Islet precursor cell (in vitro differentiated cells): ENCODE measurements at places on chromosomes 3 and 15.

DNA sequence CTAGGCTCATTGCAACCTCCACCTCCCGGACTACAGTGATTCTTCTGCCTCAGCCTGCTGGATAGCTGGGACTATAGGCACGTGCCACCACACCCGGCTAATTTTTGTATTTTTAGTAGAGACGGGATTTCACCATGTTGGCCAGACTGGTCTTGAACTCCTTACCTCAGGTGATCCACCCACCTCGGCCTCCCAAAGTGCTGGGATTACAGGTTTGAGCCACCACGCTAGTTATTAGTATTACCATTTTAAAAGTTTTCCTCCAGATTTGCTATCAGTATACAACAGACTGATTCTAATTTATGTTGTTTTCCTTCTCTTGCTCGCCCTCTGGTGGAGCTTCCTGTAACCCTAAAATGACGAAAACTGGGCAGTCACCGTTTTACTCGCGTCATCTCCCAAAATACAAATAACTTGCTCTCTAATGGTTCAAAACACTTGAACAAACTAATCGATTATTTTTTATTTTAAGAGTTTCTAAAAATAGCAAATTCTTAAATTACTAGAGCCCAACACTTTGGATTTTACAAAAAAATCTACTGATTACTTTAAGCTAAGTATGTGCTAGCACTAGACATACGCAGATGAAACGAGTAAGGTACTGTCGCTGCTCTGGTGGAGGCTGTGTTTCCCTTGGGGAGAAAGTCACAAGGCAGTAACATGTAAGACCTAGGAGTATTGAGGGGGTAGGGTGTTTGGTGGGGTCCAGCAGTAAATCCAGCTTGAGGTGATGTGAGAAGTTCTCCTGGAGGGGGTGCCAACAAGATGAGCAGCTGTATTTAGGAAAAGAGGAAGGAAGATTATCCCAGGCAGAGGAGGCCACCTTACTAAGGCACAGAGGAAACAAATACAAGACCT lies 203.3 kb downstream of the MBNL1 start:
- DNase-seq = peak; percentile 63

DNA sequence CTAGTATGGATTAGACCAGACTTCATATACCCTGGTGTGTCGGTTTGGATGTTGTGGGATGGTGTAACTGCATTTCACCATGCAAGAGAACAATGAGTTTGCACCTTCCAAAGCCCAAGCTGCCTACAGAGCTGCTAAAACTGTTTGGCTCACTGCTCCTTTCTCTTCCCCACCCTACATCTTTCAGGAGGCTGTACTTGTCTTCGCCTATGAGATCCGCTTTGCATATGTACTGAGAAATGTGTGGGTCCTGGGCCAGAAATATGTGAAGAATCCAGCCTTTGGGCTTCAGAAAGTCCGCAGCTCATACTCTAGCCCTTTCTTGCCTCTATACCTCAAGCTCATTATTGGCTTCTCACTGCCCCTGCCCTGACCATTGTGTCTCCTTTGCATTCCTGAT lies 1060.0 kb downstream of the NTRK3 start:
- no peak for DNase-seq

GRCh38 chr3:139044366-139045210 lies at the start of gene PRR23C:
PRR23C (minus strand) TSS chr3:139044892; CDS start chr3:139044620, 272 bp downstream.
- no peak for DNase-seq

GRCh38 chr15:76174654-76175053 lies 114.9 kb downstream of the TMEM266 start:
- no peak for DNase-seq

DNA sequence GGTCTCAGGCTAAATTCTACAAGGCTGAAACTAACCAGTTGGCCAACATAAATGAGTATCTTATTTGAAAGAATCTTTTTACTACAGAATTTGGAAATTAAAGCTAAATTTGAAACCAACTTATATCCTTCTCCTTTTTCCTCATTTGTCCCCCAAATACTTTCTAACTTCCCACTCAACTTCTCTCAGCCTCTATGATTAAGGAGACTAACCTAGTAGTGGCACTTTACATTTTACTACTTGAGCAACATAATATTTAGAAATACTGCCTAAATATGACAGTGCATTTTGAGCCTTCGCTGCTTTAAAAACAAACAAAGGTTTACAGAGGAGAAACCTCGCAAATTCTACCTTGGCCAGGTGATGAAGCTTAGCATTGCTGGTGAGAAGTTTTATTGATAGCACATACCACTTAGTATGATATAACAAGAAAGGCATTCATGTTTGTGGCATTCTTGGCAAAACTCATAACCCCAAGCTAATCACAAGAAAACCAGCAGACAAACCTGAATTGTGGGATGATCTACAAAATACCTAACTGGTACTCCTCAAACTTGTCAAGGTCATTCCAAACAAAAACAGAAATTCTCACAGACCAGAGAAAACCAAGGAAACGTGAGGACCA lies 432.1 kb upstream of the CFAP20DC start:
- DNase-seq = no peak

DNA sequence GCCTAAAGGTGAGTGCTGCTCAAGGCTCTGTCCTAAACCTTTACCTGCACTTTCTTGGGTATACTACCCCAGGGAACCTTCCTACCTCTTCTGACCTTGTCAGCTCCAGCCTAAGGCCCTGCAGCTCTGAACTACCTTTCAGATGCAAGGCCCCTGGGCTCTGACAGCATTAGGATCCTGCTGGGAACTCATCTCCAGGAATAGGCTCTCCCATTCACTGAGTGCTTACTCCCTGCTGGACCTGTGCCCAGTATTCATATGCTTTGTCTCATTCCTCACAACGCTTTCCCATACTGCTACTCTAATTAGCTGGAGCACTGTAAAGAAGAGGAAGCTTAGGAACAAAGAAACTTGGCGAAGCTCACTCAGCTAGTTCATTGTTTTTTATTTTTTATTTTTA lies 53.8 kb upstream of the RAB6B start:
- DNase-seq = no peak

GRCh38 chr15:93523481-93523880 lies 434.5 kb upstream of the RGMA start:
- peak; percentile 79 for DNase-seq

- DNase-seq = no peak
These were observed 136.5 kb upstream of the TBL1XR1 start for GRCh38 chr3:177333533-177334520.

GRCh38 chr3:163482695-163483094 lies 1595.6 kb downstream of the SI start:
- no peak for DNase-seq

GRCh38 chr3:123722021-123722420 lies 137.2 kb upstream of the HACD2 start:
- no peak for DNase-seq

- no peak for DNase-seq
These were observed 17.6 kb downstream of the ACAD11 start for GRCh38 chr3:132641837-132642538.

DNA sequence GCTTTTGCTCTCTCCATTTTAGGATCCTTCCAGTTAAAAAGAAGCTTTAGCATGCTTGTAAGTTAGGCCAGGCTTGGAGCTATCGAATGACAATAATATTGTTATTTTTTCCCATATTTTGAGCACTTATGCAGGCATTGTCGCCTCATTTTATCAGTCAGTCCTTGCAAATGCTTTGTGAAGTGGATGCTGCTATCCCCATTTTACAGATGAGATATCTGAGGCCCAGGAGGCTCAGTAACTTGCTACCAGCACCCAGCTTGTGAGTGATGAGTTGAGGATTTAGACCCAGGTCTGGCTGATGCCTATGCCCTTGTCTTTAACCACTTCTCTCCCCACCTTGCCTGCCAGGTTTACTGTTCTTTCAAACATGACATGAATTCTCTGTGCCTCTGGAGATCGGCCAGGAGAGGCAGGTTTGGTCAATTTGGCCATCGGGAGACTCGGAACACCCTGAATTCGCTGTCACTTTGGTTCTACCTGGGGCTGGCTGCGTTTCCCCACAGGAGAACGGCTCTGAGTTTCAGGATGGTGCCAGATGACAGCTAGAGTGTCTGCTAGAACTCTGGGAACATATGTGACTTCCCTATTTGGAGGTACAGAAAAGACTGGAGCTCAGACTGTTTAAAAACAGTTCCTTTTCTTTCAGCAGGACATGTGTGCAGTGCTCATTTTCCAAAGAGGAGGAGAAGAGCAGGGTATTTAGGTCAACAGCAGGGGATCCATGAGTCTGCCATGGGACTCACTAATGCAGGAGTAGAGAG lies 25.5 kb upstream of the ZNF710 start:
- DNase-seq = no peak

- DNase-seq = peak; percentile 79
These were observed 5.2 kb upstream of the YEATS2 start for GRCh38 chr3:183692436-183692835.

DNA sequence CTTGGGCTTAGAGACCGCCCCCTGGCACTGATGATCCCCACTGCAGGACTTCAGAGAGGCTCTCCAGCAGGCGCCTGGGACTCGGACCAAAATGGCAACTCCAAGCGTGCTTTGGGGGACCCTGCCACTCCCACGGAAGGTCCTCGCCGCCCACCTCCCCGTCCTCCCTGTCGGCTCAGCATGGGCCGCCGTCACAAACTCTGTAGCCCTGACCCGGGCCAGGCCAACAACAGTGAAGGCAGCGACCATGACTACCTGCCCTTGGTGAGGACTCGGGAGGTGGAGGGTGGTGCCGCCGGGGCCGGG lies 7.7 kb downstream of the ALG3 start:
- DNase-seq = no peak

DNA sequence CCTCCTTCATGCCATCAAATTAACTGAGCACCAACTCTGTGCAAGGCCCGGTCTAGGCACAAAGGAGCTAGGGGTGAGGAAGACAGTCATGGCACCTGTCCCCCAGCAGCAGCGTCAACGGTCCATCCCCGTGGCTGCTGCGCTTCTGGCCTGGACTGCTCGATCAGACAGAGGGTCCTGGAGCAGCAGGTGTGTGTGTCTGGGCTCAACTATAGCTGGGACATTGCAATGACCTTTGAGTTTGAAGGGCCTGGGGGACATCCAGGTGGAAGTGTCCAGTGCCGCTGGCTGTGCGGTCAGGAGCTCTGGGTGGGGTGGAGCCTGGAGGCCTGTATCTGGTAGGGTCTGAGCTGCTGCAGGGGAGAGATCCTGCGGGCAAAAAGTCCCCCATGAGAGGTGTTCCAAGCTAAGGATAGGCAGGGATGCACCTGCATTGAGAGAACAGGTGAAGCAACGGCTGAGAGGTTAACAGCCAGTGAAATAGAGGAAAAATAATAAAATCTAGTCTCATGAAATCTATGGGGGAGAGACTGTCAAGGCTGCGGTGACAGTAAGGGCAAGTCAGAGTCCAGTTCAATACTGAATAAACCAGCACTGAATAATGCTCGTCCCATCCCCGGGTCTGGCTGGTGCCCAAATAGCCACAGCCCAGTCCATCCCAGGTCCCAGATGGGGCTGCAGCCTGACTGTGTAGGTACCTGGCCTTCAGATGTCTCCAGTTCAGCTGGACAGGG lies 25.4 kb upstream of the SLC41A3 start:
- no peak for DNase-seq

DNA sequence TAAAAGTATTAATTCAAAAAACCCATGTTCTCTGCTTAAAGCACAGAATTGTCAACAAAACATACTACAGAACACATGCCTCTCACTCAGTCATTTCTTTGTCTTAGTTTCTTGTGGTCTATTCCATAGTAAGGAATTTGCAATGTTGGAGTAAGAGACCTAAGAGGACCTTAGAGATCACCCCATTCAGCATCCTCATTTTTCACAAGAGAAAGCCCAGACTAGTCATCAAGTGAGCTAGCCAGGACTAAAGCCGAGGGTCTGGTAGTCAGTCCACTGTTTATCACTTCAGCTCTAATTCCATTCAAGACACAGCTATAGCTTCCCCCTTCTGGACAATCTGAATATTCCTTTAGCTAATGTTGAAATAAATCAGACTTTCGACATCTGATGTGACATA lies 601.1 kb downstream of the FHIT start:
- no peak for DNase-seq

DNA sequence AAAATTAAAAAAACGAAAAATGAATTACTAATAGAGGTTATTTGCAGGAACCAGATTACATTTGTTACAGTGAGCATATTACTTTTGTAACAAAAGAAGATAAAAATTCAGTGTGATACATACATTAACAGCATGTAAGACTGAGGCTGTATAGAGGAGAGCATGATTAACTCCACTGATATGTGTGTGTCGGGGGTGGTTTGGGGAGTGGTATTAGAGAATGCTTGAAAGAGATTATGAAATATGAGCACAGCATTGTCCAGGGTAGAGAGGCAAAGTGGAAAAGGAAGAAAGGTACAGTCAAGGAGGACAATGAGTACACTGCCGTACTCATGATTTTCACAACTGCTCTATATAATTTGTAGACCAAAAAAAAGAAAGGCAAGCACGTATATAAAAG lies 62.9 kb upstream of the LRRFIP2 start:
- no peak for DNase-seq

DNA sequence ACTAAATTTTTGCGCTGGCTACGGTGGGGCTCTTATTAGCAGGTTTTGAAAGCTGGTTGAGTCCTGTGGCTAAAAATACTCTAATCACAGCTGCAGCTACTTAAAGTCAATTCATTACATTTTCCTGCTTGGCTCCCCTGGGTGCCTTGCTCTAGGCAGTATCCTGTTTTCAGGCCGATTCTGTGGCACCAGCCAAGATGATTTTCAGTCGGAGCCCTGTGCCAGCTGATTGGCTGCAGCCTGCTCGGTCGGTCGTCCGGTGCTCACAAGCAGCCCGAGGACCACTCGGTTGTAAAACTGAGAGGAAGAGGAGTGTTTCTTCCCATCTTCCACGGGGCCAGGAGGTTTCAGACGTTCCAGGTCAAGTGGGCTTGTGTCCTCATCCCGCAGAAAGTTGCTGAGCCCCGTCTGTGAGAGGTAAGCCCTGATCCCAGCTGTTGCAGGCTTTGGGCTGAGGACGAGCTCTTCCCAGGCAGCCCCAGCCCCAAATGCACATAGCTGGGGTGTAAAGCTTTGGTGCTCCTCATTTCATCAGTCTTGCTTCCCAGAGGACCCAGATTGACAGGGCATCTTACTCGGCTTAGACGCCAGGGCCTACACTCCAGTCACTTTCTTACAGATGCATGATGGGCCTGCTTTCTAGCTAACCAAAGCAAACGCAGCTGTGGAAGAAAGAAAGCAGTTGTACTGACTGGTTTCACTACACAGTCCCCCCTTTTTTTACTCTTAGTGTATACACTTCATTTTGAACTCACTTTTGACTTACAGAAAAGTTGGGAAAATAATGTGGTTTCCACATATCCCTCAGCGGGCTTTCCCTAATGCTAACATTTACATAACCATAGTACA lies 15.9 kb downstream of the LYSMD4 start:
- peak; percentile 40 for DNase-seq

- peak; percentile 27 for DNase-seq
These were observed 14.7 kb upstream of the ATP2B2 start for GRCh38 chr3:10520072-10520471.

- DNase-seq = no peak
These were observed 43.4 kb downstream of the ERC2 start for GRCh38 chr3:56424885-56425284.
